Fibroblast of the aortic adventitia (primary cell): ENCODE measurements at places on chromosomes 7 and 10.

GRCh38 chr10:6095810-6096570 is 7.2 kb downstream of the RBM17 start:
- DNase-seq = no peak

DNA sequence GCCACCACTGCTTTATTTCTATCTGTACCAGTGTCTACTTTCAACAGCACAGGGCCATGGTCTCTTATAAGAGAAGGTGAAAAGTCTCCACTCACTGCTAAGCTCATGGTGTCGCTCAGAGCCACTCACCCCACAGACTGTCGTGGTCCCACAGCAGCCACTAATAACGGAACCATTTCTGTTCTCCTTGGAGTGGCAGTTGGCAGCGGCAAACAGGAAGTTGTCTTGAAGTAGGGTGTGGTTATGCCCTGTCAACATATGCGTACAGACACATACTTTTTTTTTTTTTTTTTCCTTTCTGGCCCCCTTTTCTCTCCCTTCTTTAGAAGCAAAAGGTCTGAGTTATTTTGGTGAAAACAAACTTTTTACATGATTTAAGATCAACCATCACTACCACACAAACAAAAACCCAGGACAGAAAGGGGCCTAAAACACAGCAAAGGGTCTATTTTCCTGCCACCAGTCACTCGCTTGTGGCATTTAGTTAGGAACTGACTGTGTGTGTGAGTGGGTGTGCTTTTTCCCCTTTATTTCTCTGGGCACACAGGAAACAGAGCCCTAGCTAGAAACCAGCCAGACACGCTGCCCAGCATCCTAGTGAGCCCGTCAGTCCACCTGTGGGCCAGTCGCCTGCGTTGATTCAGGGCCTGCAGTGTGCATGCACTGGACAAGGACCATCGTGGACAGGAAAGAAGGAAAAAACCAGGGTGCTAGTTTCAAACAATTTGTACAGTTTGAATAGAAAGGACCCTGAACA is 96.7 kb upstream of the EFCAB10 start:
- no peak for DNase-seq

DNA sequence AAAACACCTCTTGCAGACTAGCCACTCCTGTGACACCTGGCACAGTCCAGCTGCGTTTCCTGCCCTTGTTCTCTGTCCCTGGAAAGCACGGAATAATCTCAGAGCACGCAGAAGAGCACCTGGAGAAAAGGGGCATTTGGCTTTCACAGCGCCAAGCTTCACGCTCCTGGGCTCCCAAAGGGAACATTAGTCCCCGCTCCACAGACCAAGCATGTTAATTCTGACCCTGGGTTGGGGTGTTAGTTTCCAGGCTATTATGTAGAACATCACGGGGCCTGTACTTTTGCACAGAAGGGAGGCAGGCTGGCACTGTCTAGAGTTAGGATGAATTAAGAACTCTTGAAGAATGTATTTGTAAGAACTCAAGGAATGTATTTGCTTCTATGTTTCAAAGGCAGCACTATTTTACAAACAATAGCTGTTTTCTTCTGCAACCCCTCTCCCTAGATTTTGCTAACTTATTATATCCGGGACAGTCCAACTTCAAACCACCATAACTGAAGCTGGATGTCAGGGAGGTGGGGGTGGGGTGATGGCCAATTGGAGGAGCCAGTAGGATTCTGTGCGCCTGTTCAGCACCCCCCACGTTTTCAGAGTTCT is 62.2 kb upstream of the TRIM8 start:
- no peak for DNase-seq

- no peak for DNase-seq
Observed at GRCh38 chr7:11612737-11613136, 219.3 kb downstream of the THSD7A start.

DNA sequence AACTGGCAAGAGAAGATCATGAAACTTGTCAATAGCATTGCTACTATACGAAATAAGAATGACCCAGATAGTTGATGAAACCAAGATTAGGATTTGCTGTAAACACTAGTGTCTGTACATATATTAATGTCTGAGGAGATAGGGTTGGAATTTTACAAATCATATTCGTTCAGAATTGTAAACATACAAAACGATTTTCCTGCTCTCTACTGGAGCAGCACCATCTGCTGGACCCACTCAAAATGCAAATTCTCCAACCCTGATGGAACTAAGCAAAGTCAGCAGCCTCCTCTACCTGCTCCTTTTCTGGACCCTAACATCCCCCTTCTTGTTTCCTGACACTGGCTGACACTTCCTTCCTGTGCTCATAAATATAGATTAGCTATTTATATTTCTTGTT is 29.4 kb upstream of the SGMS1 start:
- DNase-seq = peak; percentile 60

GRCh38 chr10:117449636-117450035 is 74.4 kb upstream of the PDZD8 start:
- DNase-seq = peak; percentile 29
